Choroid plexus epithelial cell (primary cell): ENCODE measurements at places on chromosomes 6 and 20.
A peak's percentile ranks its signal among the peaks of the same experiment; 100 is the strongest.

- DNase-seq: no peak
Measured at GRCh38 chr20:57663241-57663640, 43.0 kb upstream of the ZBP1 start.

DNA sequence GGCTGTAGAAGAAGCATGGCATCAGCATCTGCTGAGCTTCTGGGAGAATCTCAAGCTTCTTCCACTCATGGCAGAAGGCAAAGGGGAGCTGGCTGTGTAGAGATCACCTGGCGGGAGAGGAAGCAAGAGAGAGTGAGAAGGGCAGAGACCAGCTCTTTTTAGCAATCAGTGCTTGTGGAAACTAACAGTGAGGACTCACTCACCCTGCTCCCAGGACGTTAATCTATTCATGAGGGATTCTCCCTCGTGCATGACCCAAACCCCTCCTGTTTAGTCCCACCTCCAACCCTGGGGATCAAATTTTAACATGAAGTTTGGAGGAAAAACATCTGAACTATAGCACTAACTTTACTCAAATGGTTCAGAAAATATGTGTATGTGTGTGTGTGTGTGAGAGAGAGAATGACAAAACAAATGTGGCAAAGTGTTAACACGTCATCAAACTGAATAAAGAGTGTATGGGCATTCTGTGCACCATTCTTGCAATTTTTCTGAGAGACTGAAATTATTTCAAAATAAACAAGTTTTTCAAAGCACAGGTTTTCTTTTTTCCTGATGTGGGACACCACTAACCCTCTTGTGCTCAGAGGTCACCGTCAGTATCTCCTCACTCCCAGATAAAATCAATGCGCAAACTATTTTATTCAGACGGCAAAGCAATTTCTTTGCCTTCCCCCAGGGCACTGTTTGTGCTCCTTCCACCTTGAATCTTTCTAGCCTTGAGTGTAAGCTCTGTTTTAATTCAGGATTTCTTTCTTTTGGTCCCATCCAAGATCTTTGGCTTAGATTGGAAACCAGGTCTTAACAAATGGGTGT, 23.2 kb upstream of the XRN2 start:
- DNase-seq: no peak

DNA sequence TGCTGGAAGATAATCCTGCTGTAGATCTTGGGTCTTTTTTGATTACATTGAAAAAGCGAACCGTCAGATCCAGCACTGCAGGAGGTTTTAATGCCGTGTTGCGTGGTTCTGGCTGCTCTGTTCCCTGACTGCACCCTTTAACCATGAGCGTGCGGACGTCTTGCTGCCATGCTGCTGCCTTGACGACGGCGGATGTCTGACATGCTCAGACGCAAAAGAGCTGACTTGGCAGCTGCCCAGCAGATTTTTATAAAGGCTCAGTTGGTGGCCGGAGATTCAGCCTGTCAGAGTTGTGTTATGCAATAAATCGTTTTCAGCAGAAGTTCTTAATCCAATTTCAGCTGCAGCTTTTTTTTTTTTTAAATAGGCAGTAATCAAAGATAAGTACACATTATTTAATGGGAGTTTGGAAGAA, 119.4 kb downstream of the JARID2 start:
- peak; percentile 93 for DNase-seq

DNA sequence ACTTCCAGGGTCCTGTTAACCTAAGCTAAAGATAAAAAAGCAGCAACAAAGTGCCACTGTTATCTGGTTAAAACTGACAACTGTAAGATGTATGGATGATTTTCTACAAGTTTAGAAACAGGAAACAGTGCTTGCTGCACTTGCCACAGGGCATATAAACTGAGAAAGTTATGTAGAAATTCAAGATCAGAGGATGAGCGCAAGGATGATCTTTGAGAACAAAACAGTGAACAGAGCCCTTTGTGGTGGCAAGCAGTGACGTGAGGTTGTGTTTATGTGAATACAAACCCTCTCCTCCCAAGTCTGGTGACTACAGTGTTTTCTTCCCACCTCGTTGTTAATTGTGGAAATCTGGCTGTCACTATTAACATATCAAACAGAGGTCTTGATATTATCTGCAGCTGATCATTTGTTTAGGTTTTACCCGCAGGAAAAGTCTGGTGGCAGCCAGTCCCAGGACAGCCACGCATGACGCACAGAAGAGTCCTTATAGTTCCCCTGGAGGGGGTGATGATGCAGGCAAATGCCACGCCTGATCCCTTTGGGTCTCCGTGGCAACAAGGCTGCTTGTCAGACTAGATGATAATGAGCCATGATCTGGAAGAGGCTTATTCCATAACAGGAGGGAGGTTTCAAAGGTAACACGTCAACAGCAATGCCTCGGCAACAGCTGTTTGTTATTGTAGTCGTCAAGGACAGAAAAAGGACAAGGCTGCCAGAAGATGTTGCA, 43.1 kb upstream of the TNFAIP3 start:
- DNase-seq: peak; percentile 71

GRCh38 chr6:79724816-79725215, 93.7 kb downstream of the SH3BGRL2 start:
- no peak for DNase-seq

DNA sequence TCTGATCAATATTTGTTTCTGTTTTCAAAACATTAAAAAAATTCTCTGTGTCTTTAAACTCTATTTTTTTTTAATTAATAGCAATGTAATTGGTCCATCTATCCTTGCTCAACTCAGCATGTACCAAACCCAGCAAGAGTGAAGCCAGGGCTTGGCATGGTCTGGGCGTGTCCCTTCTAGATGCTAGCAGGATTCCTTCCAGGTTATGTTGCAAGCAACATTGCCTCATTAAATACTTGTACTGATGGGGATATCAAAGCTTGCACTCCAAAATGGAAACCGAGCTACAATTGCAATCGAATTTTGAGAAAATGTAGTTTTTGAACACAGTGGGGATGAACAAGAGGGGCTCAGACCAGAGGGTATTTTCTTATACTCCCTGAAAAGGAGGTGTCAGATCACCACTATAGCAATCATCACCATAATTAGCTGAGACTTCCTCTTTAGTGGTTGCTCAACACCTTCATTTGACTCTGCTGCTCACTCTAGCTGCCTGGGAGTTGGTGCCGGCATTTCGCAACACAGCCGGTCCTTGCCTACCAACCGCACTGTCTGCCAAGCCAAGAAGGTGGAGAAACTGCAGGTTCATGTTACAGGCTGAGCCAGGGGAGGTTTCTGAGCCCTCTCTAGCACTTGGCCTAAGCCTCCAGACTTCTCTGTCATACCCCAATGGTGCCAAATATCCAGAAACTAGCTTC, 67.8 kb upstream of the RALGAPA2 start:
- DNase-seq: peak; percentile 1

DNA sequence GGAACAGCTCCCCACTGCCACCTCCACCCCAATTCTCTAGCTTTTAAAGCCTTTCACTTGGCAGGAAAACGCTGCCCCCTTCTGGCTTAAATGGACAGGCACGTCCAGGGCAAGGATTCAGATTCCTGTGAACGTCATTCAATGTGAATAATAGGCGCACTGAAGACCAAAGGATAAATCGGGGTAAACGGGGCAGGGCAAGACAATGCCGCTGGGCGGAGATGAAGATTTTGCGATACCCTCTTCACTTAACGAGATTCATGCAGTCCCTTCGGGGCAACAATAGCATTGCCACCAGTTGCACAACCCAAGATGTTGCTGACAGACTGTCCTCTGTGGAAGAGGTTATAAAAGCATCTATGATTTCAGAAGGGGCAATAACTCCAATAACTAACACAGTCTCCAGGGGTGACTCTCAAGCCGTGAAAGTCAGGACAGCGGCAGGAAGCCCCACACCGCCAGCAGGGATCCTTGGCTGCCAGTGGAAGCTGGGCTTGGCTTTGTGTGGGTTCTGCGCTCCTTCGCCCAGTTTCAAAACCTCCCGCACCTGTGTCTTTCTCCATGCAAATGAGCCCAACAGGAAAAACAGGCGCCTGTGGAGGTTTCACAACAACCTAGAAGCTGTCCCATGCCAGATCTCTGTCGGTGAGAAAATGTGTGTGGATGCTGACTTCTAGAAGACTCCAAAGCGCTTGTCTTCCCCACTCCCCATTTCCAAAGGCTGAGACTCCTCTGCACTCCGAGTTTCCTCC, 291.8 kb downstream of the BMP7 start:
- peak; percentile 80 for DNase-seq

- DNase-seq: no peak
Measured at GRCh38 chr20:39865446-39865845, 823.6 kb downstream of the MAFB start.

GRCh38 chr20:7137395-7138151, 370.1 kb downstream of the BMP2 start:
- DNase-seq: no peak

DNA sequence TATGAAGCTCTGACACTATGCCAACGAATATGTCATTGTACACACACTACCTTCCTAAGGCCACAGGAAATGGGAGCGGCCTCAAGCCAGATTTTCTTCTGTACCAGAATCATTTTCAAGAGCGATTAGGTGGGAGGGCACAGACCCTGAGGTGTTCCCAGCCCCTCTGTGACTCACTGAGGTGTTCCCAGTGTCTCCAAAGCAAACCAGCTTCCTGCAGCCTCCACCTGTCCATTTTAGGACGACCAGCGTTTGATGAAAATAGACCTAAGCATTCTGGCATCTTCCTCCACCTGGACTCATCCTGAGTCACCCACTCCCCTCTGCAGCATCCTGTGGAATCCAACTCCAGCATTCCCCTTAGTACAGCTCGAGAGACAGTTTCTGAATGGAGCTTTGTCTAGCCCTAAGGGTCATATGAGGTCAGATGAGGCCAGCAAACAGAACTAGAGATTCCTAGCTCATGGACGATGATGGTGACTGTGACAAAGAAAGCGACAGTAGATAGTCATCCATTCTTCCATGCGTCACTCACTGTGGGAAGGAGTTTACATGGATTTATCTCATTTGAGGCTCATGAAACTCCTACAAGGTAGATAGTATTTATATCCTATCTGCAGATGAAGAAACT, 203.4 kb downstream of the PTPRT start:
- no peak for DNase-seq

DNA sequence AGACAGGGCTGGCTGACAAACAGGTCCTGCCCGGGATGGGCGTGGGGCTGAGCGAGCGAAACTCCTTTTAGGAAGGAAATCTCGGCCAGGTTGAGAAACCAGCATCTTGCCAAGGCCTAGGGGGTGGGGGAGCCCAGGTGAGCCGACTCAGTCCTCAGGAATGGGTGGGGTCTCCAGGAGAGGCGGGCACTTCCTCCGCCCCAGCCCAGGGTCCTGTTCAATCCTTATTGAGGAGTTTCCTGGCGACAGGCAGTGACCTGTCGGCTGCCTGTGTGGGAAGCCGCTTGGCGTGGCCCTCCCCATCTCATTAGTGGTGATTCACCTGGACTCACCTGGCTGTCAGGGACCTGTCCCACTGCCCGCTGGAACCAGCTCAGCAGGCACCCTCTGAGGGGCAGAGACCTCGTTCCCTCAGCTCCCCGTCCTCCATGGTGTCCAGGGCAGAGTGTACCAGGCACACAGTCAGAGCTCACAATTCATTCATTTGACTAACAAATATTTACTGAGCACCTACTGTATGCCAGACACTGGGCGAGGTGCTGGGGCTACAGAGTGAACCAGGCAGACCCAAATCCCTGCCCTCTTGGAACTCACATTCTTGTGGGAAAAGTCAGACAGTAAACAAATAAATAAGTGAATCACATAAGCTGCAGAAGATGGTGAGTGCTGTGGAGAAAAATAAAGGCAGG, 51.1 kb downstream of the FGD2 start:
- DNase-seq: no peak

DNA sequence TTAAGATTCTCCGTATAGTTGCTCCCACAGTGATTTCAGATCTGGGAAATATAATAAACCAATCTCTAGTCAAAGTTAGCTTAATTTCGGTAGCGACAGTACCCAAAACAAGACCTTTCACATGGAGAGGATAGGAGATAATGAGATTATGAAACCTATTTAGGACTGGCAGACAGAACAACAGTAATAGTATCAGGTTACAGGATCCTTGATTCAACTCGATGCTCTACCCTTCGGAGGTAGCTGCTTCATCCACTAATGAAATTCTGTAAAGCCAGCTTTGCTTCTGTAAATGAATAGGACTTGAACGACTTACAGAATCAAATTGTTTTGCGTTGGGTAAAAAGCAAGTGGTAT, 534 bp upstream of the AKIRIN2 start:
- peak; percentile 84 for DNase-seq

GRCh38 chr6:28251661-28252008, 434 bp downstream of the ZKSCAN4 start:
- peak; percentile 13 for DNase-seq

DNA sequence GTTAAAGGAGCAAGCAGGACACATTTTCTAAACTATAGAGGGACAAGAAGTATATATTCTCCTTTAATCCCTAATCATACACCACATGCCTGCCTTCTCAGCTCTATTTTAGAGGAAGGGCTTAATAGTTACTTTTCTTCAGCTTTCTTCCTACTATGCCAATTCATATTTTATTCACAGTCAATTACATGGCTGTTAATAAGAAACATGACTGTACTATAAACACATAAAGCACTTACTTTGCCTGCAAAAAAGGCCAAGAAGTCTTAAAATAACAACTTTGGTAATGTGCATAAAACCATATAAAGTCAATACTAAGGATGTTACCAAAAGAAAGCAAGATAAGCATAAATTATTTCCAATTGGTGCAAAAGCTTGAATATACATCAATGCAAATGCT, 6.4 kb downstream of the KIAA0408 start:
- no peak for DNase-seq

DNA sequence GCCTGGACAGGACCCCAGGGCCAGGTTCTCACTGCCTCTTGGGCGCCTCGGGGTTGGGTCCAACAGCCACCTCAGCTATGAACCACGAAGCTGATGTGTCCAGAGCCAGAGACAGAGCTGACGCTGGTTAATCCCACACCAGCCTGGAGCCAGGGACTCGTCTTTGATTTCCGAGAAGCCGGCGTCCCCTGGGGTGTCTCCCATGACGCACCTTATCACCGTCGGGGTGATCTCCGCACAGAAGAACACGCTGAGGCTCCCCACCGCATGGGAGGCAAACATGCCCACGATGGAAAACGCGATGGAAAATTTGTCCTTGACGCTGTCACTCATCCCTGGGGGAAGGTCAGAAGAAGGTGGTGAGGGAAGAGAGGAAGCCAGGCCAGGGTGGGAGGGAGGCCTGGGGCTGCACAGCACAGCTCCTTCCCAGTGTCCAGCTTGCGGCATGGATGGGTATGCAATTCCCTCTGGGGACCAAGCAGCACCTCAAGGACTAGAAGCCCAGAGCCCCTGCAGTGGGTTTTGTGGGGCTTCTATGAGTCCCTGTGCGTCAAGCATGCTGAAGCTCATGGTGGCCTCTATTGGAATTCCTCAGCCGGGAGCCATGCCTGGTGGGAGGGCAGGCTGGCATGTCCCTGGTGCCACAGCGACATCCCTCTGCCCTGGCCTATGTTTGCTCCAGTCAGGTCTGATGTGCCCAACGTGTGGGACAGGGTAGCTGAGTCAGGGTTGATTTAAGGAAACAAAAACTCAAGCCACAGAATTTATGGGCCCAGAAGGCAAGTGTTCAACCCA, 25.1 kb downstream of the PSMG4 start:
- no peak for DNase-seq

DNA sequence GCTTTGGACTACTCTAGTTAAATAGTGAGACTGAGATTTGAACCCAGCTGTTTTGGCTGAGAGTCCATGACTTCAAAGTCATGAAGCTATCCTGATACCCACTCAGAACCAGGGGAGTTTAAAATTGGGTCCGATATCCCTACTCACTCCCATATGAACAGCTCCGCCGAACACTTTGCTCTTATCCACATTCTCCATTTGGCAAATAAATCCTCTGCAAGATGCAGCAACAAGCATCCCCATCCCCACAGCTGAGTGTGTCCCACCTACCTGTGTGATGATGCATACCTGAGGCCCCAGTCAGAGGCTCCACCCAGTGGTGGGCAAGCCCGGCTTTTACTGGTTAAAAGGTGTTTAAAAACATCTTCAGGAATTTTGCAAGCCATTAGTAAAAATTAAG, 108.3 kb upstream of the SLC24A3 start:
- no peak for DNase-seq
